ENCODE measurements at places on chromosomes 4 and X.

DNA sequence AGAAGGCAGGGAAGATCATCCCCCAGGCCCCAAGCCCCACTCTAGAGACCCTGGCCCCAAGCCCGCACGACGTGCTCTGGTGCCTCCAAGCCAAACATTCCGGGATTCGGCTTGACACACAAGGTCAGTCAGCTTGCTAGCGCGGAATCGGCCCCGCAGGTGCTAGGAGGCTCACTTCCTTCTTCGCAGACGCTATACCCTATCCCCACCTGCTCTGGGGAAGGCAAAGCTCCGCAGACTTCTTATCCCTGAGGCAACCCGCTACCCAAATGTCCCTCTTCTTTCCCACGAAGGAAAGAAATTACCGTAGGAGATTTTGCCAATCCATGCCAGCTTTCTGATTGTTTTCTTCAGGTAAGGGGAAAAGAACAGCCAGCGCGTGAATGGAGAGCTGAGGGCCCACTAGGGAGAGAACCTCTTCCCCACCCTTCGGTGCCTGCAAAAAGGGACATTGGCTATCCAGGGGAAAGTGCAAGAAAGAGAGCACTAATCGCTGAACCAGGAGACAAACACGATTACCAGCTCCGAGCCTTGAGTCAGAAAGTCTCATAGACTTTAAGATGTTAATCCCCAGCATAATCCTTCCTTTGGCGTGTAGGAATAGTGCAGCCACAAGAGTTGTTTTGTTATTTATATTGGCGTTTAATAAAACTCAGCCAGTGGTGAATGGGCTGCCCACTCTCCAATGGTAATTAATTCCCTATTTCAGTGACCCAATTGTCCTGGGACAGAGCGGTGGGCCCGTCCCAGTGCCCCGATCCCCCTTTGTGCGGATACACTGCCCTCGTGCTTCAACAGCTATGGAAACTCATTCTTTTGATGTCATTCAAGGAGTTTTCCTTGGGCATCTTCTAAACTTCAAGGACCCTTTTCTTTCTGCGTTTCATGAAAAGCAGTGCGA, 5.4 kb upstream of the NEUROG2 start:
- DNase-seq, result no peak

GRCh38 chr4:85499573-85499972, 24.6 kb downstream of the ARHGAP24 start:
- DNase-seq, result no peak

- DNase-seq, result no peak
These were observed 217.8 kb downstream of the MID1IP1 start for GRCh38 chrX:39019056-39019455.

DNA sequence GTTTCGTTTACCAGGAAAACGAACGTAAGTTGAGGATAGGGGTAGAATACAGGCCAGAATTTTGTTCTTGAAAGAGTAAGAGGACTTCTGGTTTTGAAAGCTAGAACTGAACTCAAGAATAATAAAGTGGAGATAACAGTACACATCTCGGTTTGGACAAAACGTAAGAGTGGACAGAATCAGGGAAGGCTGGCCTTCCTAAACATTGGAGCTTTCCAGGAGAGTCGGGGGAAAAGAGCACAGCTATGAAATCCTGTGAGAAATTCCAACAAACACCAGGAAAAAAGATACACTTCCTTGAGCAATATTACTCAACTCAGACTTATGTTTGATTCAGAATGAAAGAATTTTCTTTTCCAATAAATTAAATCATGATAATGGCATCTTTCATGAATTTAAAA, 1.2 kb downstream of the CTSO start:
- no peak for DNase-seq

- no peak for DNase-seq
These were observed 1.8 kb downstream of the ARHGAP4 start for GRCh38 chrX:153924149-153924861.
